ENCODE measurements at places on chromosomes 3 and 15. TPM values are rescaled to one million over a fixed set of nuclear protein-coding genes. Genes with fewer than 3 reads are reported as not detected.

- no peak for DNase-seq
Measured at GRCh38 chr3:59882746-59883145, 832.9 kb upstream of the CFAP20DC start.

DNA sequence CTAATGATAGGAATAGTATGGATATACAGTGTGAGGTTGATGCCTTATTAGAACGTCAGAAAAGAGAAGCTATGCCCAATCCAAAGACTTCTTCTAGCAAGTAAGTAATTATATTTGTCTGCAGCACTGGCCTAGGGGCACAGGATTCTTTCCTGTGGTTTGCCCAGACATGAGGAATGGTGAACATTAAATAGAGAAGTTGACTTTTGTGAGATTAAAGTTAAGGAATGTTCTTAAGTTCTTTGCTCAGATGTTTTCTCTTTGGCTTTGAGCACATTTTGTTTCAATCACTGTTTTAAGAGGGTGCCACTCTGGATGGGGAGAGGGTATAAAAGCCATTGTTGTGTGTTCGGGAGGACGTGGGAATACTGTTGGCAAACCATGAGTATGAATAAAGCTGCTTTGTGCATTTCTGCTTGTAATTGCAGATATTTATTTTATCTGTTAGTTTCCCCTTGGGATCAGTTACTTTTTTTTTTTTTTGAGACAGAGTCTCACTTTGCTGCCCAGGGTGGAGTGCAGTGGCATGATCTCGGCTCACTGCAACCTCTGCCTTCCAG is 8.3 kb downstream of the KIF23 start:
- DNase-seq: no peak

DNA sequence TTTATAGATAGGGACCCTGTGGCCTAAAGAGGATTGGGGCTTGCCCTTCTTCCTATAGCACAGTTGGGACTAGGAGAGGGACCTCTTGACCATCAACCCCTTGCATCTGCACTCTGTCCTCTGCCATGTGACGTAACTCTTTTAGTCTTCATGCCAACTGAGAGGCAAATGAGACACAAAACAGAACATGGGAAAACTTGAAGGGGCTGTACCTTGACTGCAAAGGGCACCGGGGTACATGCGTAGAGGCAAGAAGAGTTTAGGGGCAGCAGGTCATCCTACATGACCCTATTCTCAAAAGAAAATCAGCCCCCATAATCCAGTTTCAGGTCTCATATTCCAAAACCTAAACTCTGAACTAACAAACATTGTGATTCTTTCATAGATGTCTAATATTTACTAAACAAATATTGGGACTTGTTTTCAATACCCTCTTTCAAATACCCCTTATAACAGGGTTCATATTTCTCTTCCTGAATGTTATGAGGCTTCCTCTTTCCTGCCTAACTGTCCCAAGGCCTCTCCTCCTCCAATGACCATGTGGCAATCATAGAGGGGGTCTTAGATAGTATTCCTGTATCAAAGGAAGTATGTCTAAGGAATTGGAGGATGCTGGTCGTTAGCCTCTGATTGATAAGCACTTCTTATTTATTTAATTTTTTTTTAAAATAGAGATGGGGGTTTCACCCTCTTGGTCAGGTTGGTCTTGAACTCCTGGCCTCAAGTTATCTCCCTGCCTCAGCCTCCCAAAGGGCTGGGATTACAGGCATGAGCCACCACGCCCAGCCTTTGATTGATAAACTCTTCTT is 20.6 kb downstream of the ACKR2 start:
- no peak for DNase-seq

DNA sequence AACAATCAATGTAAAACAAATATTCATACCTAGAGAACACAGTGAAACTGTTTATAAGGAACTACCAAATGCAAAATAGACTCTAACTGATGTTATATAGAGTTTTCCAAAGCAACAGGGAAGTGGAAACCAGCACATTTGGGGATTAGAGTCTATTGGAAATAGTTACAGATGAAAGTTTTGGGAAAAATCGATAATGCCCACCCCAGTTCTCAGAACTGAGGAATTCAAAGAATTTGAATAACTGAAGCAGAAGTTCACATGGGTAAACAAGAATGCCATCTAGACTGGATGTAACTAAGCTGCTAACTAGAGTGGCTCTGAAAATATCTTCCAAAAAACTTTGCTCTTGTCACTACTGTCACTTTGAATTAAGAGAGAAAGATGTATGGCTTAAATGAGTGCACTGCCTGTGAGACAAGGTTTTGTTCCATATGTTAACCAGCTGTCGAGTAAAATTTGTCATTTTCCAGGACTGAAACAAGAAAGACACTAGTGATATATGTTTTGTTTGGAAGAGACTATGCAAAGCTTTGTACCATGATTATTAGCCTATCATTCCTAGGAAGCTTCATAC is 9.2 kb upstream of the DENND4A start:
- no peak for DNase-seq

DNA sequence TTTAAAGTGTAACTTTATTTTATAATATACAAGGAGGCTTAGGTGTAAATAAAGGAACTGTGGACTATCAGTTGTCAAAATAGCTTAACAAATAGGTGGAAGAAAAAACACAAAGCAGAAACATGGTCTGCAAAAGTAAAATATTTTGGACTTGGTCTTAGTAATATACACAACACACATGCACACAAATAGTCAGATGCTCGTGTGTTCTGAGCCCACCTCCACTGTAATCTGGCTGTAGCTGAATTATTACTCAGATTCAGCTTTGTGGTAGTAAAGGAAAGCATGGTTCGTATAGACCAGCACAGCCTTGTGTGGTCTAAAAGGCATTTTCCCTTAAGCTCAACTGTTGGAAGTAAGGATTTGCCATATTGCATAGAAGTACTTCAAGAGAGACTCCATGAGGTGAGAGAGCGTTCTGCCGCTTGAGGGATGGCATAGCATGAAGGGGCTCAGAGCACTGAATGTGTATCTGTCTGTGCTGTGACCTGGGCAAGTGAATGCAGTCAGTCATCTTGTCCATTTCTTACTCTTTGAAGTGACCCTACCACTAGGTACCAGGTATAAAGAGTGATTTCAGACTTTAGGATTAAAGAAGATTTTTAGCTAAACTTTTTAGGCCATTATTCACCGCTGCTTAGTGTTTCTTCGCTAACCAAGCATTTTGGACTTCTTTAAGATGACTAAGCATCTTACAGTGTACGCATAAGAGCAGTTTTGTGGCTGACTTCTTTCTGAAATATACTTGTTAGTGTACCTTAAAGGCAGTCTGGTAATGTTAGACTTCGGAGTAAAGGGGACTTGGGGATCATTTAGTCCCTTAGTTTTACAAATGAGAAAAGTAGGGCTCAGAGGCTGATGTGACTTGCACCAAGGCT is 15.2 kb downstream of the TPM1 start:
- no peak for DNase-seq

DNA sequence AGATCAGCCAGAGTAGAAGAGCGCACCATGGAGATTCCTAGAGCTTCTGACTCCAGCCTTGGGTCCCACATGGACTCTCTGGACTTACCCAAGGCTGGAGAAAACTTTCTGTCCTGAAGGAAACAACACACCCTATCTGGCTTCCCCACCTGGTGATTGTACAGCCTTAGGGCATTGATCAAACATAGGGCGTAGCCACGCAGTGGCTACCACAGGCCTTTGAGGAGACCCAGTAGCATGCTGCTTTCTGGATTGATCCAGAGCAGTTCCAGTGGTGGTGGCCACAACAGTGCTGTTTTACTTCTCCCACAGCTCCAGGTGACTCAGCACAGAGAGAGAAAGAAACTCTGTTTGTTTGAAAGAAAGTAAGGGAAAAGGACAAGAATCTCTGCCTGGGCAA is 23.5 kb downstream of the PYDC2 start:
- no peak for DNase-seq

DNA sequence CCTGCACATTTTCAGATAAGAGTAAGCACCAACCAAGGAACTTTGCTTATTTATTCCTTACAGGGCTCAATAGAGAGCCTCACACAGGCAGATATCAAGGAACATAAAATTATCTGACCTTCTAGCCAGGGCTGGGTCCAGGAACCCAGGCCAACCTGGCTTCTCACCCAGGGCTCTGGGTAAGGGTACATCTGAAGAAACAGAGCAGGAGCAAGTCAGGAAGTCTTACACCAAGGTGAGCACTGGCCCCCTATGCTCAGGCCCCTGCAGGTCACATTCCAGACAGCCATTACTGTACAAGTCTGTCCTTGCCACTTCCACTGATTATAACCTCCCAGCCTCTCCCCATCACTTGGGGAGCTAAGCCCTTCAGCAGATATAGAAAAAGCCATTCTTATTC is 19.1 kb downstream of the TF start:
- DNase-seq: no peak

DNA sequence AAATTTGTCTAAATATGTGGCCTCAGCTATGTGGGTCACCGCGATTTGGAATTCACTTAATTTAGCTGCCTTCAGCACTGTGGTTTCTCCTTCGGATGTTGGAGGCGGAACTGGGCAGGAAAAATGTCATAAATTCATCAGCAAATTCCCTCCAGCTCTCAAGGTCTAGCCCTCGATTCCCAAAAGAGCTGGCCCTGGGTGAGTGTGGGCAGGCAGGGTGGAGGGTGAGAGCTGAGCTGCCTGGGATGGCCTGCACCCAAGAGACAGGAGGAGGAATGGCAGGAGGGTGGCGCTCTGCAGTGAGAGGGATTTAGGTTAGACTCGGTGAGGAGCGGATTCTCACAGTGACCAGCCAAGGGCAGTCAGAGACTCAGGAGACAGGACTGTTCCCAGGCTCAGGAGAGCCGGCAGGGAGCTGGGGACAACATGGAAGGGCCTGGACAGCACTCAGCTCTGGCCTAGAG is 57.1 kb downstream of the FEM1B start:
- DNase-seq: no peak

GRCh38 chr3:122785231-122785630 is 8.4 kb downstream of the HSPBAP1 start:
- no peak for DNase-seq

- DNase-seq: peak; percentile 48
Measured at GRCh38 chr3:188700501-188700900, 471.3 kb upstream of the TPRG1 start.

DNA sequence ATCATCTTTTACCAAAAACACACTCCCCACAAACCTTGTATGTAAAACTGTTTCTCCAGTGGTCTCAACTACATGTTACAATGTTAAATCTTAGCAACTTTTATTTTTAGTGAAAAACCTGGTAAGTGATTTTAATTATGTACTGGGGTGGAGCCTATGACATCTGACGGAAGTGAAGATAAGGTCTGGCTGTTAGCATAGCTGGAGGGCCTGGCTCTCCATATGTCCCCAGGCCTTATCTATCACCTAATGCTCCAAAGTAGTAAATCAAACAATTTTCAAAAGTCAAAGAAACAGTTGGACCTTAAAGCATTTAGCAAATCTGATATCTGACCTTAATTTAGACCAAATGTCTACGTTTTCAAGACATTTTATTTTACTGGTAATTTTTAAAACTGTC is 173.6 kb upstream of the SMAD3 start:
- DNase-seq: no peak

DNA sequence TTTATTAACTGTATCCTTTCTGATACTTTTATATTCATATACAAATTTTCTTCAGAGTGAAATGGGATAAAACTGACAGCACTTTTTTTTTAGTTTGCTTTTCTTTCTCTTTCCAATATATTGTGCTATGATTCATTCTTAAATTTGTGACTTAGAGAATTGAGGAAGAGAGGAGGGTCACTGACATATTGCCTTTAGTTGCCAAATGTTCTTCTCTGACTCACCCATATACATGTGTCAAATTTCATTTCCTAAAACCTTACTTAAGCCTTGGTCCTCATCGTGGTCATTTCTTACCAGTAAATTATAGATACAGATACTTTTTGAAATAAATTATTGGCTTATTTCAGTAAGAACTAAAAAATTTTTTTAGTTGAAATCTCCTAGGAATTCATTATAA is 53.9 kb downstream of the CLASP2 start:
- no peak for DNase-seq

DNA sequence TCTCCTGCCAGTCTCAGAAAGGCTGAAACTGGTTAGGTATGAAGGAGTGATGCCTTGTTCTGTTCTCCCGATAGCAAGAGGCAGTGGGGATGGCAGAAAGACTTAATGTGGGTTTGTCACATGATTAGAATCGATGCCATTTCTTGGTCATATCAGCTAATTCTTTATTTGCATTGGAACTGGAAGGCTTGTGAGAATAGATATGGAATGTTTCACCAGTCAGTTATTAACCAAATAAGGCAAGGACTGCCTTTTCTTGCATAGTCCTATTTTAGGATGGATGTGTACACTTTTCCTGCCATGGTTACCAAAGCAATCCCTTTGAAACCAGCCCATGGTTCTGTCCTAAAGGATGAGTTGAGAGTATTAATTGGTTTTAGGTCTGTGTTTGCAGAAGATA is 33.7 kb downstream of the FILIP1L start:
- no peak for DNase-seq

DNA sequence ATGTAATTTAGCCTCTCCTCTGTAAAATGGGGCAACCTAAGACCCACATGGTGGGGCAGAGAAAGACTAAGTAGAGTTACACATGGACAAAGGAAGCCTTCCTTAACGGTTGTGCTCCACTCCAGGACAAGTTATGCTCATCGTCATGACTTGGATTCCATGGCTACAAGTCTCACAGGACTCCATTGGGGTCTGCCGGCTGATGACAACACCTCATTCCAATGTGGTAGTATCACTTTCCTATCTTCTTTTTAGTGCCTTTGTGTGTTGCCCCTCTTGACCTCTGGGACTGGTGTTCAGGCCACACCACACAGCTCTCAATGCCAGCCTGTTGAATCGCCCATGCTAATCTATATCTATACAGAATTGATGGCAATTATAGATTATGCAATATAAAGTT is 181.3 kb upstream of the WNT5A start:
- no peak for DNase-seq

- DNase-seq: no peak
Measured at GRCh38 chr3:134645515-134645914, 5.3 kb downstream of the KY start.

GRCh38 chr3:97910931-97911351 is 61.3 kb downstream of the RIOX2 start:
- DNase-seq: peak; percentile 7

- DNase-seq: no peak
Measured at GRCh38 chr3:140530603-140531002, 147.3 kb upstream of the TRIM42 start.

GRCh38 chr3:197283045-197283444 is 15.4 kb downstream of the DLG1 start:
- no peak for DNase-seq

DNA sequence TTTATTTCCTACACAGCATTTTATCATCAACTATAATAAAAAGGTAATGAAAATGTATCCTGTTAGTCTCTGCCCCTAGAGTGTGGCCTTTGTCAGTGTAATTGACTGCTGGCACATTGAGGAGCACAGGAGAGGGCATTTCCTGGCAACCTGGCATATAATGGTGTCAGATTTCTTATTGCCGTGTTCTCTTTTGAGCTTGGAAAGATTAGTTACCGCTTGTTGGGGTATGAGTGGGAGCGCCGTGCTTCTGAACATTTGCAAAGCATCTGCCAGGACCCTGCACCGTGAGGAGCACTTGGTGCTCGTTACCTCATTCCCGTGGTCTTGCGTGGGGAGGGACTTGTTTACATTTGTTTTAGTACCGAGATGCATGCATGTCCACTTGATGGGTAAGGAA is 124.4 kb downstream of the PTPRG start:
- no peak for DNase-seq

- no peak for DNase-seq
Measured at GRCh38 chr3:87462228-87462627, 185.8 kb upstream of the POU1F1 start.

The NECTIN3 gene
- 3.0 TPM for total RNA-seq

The PLIN1 gene
- 1.1 TPM for total RNA-seq

The TTC23 gene
- total RNA-seq: 4.4 TPM

The ABHD10 gene
- 66.5 TPM for total RNA-seq

The GP9 gene
- not detected for total RNA-seq

The RBMS3 gene
- 2.8 TPM for total RNA-seq

The GOLGA6B gene
- total RNA-seq: not detected
